ENCODE measurements at places on chromosomes 1 and 21.

DNA sequence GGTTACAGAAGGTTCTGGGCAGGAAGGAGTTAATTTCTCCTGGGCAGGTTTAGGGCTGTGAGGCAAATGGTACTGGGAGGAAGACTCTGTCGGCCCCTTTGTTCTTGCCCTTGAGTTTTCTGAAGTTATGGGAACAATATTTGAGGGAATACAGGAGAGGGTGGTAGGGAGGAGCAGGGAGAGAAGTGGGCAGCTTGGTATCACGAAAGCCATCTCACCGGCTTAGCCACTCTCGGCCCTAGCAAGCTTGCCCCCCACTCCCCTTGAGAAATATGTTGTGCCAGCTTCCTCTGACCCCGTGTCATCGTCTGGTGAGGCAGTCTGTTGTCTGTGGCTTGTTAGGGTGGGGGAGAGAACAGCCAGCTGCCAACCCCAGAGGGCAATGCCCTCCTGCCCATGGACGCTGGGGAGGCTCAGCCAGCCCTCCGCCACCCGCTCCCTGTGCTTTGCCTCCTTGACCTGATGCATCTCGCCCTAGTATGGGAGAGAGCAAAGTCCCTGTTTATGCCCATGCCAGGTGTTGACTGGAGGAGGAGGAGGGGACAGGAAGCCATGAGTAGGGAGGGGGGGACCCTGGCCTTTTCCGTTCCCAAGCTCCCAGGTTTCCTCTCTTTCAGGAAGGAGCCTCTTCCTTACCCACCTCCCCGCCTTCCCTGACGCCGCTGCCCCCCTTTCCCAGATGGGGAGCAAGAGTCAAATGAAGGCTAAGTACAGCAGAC lies 1.2 kb downstream of the EFNA1 start:
- no peak for DNase-seq

GRCh38 chr21:16535102-16535422 lies 805.3 kb downstream of the USP25 start:
- no peak for DNase-seq

GRCh38 chr1:81174052-81174451 lies 626.7 kb upstream of the ADGRL2 start:
- DNase-seq = no peak

DNA sequence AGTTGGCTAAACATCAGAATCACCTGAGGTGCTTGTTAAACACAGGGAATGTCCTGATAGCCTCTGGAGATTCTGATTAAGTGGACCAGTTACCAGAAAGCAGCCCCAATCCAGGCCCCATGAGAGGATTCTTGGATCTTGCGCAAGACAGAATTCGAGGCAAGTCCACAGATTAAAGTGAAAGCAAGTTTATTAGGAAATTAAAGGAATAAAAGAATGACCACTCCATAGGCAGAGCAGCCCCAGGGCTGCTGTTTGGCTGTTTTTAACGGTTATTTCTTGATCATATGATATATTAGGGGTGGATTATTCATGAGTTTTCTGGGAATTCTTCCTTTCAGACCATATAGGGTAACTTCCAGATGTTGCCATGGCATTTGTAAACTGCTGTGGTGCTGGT lies 176.2 kb downstream of the ROR1 start:
- DNase-seq = no peak

GRCh38 chr21:29626801-29627470 lies 312.9 kb downstream of the GRIK1 start:
- no peak for DNase-seq

DNA sequence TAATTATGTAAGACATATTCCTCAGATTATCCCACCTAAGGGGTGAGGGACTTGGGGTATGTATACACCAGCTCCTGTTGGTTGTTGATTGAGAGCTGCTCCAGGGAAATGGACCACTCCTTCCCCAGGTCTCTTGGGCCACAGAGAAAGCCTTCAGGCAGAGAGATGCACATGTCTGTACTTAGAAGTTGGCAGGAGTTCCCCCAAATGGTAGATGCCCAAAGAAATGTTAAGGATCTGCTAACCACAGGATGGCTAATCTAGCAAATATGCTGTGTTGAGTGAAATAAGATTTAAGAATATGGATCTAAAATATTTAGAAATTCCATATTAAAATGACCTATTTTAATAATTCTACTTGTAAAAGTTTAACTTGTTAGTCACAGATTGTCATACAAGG lies 100.8 kb upstream of the DNAH14 start:
- DNase-seq = no peak

DNA sequence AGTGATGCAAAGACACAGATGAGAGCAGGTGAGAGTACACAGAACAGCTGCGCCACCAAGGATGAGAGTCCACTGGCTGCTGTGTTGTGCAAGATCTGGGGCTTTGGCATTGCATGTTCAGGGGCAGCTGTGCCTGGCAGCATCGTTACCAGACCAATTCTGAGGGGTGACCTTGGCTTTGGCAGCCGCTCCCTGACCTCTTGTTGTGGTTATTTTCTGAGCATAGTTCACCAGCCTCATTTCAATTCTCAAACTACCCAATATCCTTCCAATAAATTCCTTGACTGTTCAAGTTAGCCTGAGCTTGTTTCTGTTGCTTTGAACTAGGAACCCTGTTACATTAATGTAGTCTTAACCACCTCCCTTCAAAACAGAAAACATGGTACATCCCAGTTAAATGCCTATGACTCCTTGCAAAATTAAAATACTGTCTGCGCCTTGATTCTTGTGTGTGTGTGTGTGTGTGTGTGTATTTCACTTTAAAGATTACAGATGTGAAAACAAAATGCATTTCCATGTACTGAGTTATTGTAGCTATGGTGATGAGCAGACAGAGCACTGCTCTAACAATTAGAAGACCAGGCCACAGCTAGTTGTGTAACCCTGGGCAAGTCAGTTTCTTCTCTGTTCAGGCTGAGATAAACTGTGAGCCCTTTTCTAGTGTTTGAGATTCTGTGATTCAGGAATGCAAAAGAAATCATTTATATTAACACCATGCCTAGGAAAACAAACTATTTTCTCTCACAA lies 106.3 kb upstream of the GUCA2B start:
- DNase-seq = no peak

- DNase-seq = no peak
Observed at GRCh38 chr1:45635211-45635610, 11.4 kb upstream of the CCDC17 start.

GRCh38 chr21:29185633-29186032 lies 55.2 kb downstream of the MAP3K7CL start:
- no peak for DNase-seq

GRCh38 chr21:44893948-44894656 lies 20.6 kb upstream of the PTTG1IP start:
- DNase-seq = no peak

DNA sequence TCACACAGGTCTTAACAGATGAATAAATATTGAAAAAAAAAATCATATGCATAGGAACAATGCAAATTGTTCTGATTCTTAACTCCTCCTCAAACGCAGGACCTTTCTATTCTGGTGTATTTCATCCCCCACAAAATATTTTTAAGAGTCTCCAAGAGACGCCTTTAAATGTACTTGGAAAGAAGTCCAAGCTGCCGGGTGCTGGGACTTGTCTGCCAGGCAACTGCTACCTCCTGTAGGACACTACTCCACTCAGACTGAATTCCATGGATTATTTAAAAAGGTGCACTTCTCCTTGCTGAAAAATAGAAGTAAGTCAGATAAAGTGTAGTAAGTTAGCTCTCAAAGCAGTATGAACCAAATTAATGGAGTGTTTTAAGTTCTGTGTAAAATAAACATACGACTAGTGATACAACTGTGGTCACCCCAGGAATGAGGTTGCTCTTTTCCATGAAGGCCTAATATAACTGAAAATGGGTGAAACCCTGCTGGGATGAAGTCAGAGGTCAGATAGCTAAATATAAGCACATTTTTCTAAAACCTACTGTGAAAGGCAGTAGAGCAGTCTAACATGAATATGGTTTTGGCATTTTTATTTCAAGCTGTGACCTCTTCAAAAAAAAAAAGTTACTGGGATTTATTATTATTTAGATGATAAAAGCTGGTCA lies 189.2 kb upstream of the PBX1 start:
- DNase-seq = no peak

DNA sequence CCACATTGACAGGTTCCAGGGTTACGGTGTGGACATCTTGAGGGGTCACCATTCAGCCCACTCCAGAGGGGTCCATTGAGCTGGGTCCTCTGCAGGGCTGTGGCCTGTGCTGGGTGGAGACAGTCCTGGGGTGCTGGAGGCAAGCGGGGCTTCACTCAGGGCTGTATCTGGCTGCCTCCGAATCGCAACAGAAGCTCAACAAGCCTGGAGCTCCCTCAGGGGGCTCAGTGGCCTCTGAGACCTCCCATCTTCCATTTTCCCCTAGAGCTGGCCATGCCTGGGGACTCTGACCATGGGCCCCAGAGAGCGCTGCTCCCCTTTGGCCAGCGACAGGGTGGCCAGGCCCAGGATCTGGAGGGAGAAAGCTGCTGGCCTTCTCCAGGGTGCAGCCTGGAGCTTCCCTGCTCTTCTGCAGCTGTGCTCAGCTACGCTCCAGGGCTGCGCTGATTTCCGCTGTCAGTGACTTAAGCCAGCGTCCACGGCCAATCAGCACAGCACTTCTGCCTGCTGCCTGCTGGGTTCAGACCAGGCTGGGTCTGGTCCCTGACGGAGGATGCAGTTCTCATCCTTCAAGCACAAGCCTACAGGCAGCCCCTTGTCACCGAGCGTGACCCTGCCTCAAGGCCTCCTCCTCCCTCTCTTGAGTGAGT lies 45.0 kb upstream of the ADARB1 start:
- no peak for DNase-seq

GRCh38 chr1:47809301-47810084 lies 187.7 kb downstream of the TRABD2B start:
- no peak for DNase-seq

Data from activated CD4-positive, alpha-beta T cell treated with anti-CD3 and anti-CD28 coated beads for 4 hours (primary cell).